NCI-H526 (cell line): ENCODE measurements at places on chromosomes 16 and 17.

- DNase-seq, result no peak
Measured at GRCh38 chr17:57919918-57920317, 35.3 kb downstream of the CUEDC1 start.

GRCh38 chr17:73478334-73478733 lies 165.9 kb downstream of the SDK2 start:
- DNase-seq, result no peak

GRCh38 chr16:50071075-50071671 lies 5.4 kb downstream of the HEATR3 start:
- no peak for DNase-seq

- DNase-seq, result no peak
Measured at GRCh38 chr17:61431594-61432311, 20.5 kb upstream of the TBX4 start.

DNA sequence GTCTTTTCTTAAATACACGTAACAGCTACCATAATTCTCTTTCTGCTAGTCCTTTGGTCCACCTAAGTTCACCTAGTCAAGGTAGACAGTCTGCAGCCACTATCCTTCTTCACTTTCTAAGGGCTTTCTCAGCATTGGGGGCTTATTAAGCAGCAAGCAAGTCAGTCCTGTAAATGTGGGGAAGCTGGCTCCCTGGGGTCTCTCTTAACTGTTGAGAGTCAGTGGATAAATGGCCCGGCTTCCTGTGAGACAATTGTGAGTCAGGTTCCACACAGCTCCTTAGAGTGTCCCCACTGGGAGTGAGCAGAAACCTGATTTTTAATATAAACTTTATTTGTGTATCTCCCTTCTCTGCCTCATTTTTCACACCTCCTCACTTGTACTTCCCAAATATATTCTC lies 132.1 kb downstream of the CDH13 start:
- no peak for DNase-seq

DNA sequence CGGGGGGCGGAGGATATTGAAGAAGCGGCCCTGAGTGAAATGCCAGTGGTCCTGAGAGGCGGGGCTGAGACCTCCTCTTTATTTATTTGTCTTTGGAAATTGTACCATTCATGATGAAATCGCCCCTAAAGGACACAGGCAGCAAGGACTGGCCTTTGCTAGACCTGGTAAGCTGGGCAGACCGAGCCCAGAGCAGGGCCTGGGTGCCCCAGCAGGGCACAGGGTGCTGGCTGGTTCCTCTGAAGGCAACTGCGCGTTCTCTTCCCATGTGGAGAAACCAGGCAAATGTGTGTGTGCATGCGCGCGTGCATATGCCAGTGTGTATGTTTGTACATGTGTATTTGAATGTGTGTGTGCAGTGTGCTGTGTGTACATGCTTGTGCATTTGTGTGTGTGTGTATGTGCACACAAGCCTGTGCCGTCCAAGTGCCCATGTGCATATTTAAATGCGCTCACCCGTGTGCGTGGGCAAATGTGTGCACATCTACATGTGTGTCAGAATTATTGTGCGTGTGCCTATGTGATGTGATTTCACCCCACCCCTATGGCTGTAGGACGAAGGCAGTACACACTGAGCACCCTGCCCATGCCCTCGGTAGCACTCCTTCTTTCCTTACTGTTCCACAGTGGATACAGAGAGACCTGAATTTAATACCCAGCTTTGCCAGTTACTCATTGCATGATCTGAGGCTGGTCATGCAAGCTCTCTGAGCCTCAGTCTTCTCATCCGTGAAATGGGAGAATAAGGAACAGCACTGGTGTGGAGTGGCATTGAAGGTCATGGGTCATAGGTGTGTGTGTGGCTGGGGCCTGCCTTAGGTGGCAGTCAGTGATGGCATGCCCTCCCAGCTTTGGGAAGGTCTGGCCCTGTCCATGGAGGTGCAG lies 105.2 kb downstream of the CMIP start:
- DNase-seq, result no peak

- no peak for DNase-seq
Measured at GRCh38 chr17:1072551-1072961, 75.6 kb downstream of the TIMM22 start.

- no peak for DNase-seq
Measured at GRCh38 chr16:57646388-57647039, 18.1 kb downstream of the ADGRG1 start.

- no peak for DNase-seq
Measured at GRCh38 chr16:89048871-89049422, 44.7 kb upstream of the ACSF3 start.

DNA sequence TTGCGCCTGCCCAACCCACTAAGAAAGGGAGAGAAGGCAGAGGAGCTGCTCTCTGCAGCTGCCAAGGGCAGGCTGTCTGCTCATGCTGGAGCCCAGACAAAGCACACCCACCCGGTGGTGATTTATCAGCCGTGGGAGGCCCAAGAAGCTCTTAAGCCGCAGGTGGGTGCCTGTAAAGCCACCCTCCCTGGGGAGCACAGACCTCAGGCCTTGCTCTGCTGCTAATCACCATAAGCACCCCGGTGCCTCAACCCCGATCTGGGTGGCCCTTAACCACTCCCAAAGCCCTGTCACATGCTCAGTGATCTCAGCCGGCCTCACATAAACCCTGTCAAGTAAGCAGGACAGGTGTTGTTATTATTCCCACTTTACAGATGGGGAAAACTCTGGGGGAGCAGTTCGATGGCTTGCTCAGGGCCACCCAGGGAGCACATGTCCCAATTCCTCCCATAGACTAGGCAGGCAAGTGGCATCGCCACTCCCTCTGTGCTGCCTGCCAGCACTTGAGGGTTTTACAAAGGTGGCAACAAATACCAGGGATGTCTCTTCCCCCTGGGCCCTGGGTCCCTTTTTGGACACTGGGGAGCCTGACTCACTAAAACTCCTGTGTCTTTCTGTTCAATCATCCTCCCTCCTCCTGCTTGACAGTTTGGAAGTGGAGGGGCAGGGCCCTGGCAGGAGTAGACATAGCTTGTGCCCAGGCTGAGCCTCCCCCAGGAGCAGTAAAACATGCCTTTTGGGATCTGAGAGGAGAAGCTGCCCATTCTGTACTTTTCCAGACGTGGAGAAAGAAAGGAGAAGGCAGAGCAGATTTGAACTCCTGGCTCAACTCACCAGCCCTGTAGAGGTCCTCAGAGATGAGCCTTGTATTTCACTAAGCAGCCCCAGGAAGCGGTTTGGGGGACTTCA lies 299.3 kb downstream of the SOX9 start:
- no peak for DNase-seq

GRCh38 chr16:4681471-4682083 lies 11.8 kb upstream of the NUDT16L1 start:
- DNase-seq, result no peak

DNA sequence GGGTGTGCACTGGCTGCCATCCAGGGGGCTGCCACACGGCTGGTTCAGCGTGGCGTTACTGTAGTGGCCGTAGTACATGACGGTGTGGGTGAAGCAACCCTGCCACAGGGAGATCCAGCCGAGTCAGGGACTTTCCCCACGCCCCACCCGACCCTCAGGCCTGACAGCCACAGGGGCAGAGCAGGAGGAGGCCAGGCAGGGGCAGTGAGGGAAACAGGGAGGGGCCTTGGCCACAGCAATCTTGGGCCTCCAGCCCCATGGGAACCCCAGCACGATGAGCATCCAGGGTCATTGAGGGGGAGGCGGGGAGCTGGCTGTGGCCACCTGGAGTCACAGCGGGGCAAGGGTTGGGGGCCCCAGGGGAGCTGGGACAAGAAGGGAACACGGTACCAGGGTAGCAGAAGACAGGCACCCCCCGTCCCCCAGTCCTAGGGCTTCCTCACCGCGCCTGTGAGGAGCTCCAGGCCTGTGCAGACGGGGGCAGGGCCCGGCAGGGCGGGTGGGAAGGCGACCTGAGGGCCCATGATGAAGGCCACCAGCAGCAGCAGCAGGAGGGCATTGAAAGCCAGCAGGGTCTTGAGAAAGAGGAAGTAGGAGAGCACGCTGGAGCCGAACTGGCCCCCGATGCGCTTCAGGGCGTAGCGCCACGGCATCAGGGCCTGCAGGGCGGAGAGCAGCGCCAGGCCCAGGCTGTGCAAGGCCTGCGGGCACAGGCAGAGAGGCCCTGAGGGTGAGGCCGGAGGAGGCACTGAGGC lies 4.3 kb downstream of the TMC6 start:
- no peak for DNase-seq

- DNase-seq, result no peak
Measured at GRCh38 chr17:5825717-5826330, 241.5 kb upstream of the NLRP1 start.

DNA sequence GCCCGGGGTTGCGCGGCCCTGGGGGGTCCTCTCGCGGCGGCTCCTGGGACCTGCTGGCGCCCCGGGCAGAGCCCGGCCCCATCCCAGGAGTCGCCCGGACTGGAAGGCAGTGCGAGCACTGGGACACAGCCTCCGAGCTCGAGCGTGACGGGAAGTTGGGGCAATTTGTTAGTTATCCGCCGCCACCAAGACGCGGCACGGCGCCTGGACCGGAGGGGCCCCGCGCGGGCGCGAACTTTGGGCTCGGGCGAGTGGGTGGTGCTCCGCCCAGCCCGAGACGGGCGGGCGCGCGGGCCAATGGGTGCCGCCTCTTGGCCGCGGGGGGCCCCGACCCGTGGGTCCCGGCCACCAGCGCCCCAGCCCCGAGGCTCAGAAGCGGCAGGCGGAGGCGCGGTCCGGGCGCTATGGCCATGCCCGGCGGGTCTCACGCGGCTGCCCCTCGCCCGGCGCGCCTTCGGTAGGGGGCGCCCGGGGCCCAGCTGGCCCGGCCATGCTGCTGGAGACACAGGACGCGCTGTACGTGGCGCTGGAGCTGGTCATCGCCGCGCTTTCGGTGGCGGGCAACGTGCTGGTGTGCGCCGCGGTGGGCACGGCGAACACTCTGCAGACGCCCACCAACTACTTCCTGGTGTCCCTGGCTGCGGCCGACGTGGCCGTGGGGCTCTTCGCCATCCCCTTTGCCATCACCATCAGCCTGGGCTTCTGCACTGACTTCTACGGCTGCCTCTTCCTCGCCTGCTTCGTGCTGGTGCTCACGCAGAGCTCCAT lies at the start of gene ADORA2B:
TSS of gene ADORA2B (plus strand) at position 372 of the 768 bp plus-strand sequence. CDS start at position 491, 119 bp downstream.
- DNase-seq, result no peak

- DNase-seq, result no peak
Measured at GRCh38 chr17:21199311-21199710, 14.7 kb downstream of the TMEM11 start.

DNA sequence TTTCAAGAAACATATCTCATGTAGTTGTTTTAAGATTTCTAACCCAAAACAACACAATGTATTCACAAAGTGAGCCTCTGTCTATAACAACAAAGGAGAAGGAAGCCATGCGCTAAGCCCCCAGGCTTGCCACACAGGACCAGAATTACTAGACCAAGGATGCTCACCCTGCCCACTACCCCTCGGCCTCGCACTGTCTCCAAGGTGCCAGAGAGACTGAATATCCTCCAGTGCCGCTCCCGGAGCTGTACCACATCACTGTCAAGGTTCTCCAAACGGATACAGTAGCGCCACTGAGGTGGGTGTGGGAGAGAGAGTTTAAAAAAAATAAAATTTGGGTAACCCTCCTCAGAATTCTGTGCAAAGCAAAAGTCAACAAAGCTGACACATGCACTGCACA lies 7.1 kb downstream of the POLDIP2 start:
- no peak for DNase-seq

DNA sequence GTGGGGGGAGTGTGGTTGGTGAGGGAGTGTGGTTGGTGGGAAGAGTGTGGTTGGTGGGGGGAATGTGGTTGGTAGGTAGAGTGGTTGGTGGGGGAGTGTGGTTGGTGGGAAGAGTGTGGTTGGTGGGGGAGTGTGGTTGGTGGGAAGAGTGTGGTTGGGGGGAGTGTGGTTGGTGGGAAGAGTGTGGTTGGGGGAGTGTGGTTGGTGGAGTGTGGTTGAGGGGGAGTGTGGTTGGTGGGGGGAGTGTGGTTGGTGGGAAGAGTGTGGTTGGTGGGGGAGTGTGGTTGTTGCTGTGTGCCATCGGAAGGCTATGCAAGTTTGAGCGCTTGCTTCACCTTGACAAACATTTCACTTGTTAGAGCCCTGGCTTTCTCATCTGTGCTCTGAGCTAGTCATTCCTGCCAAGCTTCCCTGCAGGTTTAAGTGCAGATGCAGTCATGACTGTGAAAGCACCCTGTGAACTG lies 20.1 kb downstream of the MINK1 start:
- no peak for DNase-seq

GRCh38 chr17:74801896-74802295 lies 25.8 kb upstream of the NAT9 start:
- no peak for DNase-seq

GRCh38 chr17:78134899-78135385 lies 4.4 kb downstream of the TMC8 start:
- DNase-seq, result no peak

DNA sequence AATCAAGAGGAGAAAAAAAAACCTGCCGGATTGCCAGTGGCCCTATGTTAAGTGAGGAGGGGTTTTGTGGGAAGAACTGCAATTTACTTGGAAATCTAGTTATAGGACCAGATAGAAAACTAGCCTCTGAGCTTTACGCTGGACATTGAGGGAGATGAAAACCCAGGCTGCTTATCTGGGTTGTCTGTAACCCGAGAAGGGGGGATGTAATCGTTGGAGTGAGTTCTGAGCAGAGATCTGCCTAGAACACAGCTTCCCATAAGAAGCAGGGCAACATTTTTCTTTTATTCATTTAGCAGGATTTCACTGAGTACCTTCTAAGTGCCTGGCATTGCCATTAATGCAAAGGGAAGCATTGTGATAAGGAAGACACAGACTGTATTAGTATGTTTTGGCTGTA lies 70.6 kb downstream of the KATNIP start:
- no peak for DNase-seq
